ENCODE measurements at places on chromosomes 3 and 15.

GRCh38 chr3:20837676-20838302 lies 651.8 kb upstream of the SGO1 start:
- peak; percentile 74 for DNase-seq

GRCh38 chr3:171970301-171970788 lies 69.0 kb upstream of the FNDC3B start:
- DNase-seq: no peak

DNA sequence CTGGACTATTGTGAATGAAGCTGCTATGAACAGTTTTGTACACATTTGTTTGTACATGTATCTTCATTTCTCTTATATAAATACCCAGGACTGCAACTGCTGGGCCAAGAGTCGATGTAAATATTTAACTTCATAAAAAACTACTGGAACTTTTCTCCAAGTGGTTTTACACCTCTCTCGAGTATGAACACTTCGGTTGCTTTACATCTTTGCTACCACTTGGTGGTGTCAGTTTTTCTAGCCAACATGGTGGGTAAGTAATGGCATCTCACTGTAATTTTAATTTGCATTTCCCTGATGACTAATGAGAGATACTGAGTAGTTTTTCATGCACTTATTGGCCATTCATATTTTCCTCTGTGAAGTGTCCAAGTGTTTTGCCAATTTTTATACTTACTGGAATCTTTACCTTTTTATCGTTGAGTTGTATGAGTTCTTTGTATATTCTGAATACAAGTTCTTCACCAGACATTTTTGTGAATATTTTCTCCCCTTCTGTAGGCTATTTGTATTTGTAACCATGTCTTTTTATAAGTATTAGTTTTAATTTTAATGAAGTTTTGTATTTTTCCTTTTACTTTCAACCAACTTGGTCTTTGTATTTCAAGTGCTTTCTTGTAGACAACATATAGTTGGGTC lies 44.4 kb downstream of the PCOLCE2 start:
- peak; percentile 33 for DNase-seq

- no peak for DNase-seq
These were observed 33.5 kb downstream of the CHCHD6 start for GRCh38 chr3:126737527-126737926.

GRCh38 chr15:69098771-69099170 lies 61.7 kb upstream of the GLCE start:
- DNase-seq: peak; percentile 42

DNA sequence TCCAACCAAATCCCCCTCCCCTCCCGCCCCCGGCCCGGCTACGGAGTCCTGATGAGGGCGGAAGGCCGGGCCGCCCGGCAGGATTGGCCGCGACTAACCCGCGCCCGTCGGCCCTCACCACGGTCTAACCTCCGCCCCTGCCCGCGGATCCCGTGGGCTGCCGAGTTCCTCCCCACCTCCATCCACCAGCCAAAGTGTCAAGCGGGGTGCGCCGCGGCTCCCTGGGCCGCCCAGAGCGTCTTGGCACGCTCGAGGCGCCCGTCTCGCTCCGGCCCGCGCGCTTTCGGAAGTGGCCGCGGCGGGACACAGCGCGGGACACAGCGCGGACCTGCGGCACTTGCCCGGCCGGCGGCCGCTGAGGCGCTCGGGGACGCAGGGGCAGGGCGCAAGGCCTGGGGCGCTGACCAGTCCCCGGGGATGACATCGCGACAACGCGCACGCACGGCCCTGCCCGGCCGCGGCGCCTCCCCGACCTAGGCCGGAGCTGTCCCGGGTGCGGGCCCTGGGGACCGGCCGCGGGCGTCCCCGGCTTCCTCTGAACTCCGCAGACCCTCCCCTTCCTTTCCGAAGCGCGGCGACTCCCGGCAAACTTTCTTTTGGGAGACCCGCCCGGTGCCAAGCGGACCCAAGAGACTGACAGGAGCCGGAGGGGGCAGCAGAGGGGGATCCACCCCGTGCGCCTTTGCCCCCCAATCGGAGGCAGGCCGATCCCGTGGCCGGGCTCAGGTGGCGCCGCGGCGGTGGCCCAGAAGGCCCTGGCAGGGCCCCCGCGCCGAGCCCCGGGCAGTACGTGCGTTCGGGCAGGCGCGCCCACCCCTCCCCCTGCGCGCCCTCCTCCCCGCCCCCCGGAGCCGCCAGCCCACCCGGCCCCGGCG lies 112.8 kb upstream of the ICE2 start:
- DNase-seq: no peak

GRCh38 chr3:158420654-158421396 lies 150.2 kb upstream of the MLF1 start:
- DNase-seq: no peak

- DNase-seq: no peak
These were observed 49.1 kb upstream of the CCDC50 start for GRCh38 chr3:191280111-191280510.

GRCh38 chr15:44147636-44148035 lies 47.4 kb downstream of the FRMD5 start:
- DNase-seq: no peak

Data from NCI-H446 treated with DMSO at 0.1 percent for 48 hours (cell line).